Fibroblast of lung (primary cell): ENCODE measurements at places on chromosomes 12 and 14.
A peak's percentile ranks its signal among the peaks of the same experiment; 100 is the strongest.

DNA sequence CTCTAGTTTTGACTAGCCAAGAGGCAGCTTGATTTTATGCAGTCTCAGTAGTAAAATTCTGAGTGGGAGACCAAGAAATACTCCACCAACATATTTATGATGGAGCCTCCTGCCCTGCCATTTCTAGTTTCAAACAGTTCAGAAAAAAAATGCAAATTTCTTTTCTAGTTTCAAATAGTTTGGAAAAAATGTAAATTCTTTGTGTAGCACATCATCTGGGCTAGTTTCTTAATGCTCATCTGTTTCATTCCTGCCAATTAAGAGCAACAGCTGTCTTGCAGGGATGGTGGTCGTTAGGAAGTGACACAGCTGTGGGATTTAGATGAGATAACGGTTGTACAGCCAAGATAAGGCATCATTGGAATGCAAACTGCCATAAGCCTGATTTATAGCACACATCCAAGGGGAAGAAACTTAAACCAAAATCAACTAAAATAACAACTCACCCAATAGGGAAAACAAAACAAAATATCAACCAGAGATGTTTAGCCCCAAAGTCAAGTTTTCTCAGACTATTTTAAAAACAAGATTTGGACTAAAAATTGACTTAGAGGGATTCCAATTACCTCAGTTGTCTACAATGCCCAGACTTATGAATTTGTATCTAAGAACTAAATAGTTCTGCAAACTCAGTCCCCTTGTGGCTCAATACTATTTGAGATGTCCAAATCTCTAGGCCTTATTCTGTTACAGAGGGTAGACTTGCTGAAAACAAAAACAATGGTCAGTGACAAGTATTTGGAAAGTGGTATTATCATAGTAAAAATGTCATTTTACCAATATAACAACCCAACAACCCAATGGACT is 291.3 kb upstream of the ATP2B1 start:
- peak; percentile 84 for DNase-seq

- peak; percentile 62 for DNase-seq
Observed at GRCh38 chr14:26389646-26390508, 208.0 kb downstream of the NOVA1 start.

DNA sequence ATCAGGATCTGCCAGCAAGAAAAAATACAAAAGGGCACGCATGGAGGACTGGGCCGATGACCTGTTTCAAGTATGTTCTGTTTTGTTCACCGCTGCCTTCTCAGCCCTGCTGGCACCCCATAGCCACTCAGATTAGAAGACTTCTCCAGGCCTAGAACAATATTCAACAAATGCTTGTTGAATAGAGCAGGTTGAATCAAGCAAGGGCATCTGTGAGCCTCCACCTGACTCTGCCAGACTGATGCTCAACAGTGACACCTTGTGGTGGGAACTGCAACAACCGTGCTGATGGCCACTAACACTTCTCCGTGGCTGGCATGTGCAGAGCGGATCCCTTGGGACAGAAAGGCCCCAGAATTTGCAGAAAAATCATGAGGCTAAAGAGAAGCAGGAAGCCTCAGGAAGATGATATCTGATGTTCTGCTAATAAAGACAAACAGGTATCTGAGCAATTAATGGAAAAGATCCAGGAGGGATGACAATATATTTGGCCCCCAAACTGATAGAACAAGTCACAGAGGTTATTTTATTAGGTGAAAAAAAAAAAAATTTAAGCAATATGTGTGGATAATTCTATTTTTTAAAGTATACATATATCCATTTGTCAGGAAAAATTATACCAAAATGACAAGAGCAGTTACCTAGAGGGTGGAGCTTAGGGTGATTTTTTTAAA is 114.3 kb downstream of the KSR2 start:
- peak; percentile 22 for DNase-seq

DNA sequence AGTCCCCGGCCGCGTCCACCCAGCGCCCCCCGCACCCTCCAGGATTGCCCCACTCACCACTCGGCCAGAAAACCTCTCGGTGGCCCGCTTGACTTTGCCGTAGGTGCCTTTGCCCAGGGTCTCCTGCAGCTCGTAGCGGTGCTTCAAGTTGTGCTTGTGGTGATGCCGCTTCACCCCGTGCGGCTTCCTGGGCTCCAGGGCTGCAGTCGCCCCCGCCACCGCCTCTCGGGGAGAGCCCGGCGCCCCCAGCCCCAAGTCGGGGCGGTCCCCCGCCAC is 459 bp downstream of the NUAK1 start:
- DNase-seq = no peak
